Effector memory CD4-positive, alpha-beta T cell (primary cell): ENCODE measurements at places on chromosomes 7 and 10.

DNA sequence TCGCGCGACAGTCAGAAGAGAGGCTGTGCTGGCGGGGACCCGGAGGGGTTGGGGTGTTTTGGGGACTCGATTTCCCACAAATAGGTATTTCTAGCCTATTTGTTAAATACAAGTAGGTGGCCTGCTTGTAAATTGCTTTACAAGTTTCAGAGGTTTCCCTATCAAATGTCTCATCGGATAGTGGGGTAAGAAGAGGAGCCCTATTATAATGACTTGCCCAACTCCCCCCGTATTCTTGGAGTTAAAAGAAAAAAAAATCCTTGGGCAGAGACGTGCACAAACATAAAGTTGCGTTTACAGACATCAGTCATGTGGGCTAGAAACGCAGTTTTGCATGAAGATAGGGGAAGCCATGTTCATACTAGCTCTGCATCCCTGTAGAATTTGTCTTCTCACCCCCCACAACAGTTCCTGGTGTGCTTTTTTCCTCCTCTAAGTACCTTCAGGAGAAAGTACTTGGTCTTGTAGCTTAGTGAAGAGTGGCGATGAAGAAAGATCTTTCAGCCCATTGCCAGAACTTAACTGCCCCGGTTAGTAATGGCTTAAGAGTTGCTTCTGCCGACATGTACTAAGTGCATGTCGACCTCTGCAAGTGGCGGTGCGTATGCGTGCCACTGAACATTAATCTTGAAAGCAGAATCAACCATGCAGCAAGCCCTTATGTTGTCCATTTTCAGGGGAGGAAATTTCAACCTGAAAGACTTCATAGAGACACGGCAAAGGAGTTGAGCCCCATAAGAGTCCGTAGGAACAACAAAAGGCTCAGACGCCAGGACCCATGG is 832 bp upstream of the TIAL1 start:
- no peak for DNase-seq

GRCh38 chr7:70710011-70710480 is 421.9 kb upstream of the GALNT17 start:
- DNase-seq, result no peak

DNA sequence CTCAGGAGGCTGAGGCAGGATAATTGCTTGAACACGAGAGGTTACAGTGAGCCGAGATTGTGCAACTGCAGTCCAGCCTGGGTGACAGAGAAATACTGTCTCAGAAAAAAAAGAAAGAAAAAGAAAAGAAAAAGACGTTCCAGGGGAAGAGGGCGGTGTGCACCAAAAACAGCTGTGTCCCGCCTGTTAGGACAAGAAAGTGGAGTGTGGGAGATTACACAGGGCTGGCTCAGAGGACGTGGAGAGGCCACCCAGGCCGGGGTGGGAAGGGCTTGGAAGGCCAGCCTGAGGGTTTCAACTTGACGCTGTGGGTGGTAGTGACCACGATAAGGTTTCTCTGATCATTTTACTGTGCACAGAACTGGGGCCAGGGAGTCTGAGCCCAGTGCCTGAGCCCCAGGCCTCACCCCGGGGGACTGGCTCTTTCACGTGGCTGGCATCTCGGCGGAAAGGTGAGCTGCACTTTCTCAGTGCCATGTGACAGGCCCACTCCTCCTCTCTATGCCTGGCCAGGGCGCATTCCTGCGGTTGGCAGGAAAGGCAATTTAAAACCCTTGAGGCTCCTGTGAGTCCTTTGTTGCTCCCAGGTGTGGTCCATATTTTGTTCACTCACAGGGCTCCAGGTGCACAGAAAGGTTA is 13.9 kb downstream of the RHBDD2 start:
- no peak for DNase-seq

DNA sequence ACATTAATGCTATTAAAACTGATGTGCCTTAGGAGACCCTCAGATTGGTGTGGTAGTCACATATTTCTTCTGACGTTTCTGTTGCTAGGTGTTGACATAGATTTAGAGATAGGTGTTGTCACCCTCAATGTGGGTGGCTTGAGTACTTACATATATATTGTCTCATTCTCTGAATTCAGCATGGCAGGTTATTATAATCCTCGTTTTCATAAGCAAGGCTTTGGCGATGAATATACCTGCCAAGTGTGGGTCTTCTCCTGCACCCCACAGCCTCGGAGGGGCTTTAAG is 7.0 kb downstream of the FBH1 start:
- no peak for DNase-seq
